ENCODE measurements at places on chromosomes 3 and 15.

GRCh38 chr3:187084580-187084979 lies 54.7 kb downstream of the RPL39L start:
- no peak for DNase-seq

- no peak for DNase-seq
Measured at GRCh38 chr15:60392601-60392985, 5.2 kb downstream of the ANXA2 start.

GRCh38 chr3:51581524-51581923 lies 43.0 kb downstream of the RAD54L2 start:
- DNase-seq, result no peak

- DNase-seq, result no peak
Measured at GRCh38 chr3:106609666-106610301, 741.0 kb upstream of the CBLB start.

DNA sequence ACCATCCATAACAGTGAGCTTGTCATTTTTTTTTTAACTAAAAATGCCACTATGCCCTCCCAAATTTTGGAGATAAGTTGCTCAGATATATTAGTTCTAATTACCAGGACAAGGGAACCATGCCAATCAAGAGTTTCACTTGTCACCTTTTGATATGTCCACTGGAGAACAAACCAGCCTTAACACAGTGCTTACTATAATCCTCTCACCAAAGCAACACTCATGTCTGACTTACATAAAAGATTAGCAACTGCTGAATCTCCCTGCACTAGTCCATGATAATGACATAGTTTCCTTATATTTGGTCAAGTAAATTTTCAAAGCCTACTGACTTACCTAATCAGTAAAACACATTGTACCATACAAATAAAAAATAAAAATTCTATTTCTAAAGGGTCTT lies 44.4 kb downstream of the TTBK2 start:
- DNase-seq, result no peak

GRCh38 chr3:64928683-64929082 lies 240.9 kb upstream of the ADAMTS9 start:
- no peak for DNase-seq

DNA sequence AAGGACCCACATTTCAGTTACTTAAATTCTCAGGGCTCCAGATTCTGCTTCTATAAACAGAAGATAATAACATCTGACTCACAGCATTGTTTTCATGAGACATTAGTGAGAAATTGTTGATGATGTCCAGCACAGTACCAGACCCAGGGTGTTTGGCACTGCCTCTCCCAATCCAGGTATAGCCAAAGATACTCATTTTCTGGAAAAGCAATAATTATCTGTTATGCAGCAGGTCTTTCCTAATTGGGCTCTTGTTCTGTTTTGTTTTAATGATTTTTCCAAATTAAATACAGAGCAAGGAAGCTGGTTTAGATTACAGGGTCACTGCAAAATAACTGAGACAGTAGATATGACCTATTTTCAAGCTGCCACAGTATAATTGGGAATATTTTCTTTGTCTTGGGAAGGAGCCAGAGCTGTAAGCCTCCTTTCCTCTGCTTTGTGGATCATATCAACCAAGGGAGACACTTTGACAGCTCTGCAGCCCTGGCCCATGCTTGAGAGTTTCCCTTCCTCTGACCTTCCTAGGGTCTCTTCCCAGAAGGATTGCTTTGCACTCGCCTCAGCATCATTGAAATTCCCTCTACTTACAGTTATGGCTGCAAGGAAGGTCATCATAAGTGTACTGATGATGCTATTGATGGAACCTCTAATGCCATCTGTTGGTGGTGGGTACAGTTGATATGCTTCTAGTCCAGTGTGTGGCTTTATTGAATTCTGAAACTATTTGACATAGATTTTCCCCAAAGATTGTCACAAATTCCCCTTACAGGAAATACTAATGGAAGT lies 522.4 kb upstream of the ADAMTS9 start:
- DNase-seq, result no peak

DNA sequence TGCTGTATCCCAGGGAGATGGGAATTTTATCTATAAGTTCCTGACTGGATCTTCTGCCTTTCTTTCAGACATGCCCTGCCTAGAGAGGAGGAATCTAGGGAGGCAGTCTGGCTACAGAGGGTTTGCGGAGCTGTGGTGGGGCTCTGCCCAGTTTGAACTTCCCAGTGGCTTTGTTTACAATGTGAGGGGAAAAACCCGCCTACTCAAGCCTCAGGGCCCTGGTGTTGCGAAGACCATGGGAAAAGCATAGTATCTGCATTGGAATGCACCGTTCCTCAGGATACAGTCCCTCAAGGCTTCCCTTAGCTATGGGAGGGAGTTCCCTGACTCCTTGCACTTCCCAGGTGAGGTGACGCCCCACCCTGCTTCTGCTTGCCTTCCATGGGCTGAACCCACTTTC lies 168.7 kb downstream of the TMEM108 start:
- DNase-seq, result no peak

- no peak for DNase-seq
Measured at GRCh38 chr3:71219744-71220638, 363.5 kb downstream of the FOXP1 start.

DNA sequence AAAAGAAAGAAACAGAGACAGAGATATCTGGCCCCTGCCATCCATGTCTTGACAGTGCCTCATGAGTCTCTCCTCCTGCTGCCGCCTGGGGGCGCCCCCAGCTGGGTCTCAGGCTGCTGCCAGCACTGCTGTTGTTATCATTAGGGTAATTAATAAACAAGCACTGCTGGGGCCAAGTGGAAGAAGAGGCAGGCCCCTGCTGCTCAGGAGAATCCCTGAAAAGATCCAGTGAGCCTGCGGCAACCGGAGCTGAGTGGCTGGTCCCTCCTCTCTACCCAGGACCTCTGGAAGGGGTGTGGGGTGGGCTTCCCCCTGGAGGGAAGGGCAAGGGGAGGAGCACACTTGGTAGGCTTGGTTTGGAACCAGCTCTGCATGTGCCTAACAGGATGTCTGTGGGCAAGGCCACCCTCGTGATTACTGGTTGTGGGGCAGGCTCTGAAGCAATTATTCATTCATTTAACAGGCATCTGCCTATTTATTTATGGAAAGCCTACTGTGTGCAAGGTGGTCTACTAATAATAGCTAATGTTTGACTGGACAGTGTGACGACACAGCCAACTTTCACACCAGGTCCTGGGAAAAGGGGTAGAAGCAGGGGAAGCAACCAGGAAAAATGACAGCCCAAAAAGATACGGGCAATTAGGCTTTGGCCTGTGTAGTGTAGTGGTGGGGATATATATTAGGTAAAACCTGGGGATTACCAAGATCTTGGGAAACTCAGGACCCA lies 1.2 kb upstream of the TYRO3 start:
- DNase-seq, result no peak

GRCh38 chr3:173676094-173676493 lies 278.6 kb downstream of the NLGN1 start:
- no peak for DNase-seq

- DNase-seq, result no peak
Measured at GRCh38 chr3:113211330-113212149, at the start of gene BOC. Gene BOC (plus strand): TSS chr3:113211557. CDS start chr3:113249803, 38,246 bp downstream.

- DNase-seq, result no peak
Measured at GRCh38 chr3:134344560-134344959, 29.7 kb downstream of the AMOTL2 start.

GRCh38 chr3:458653-459310 lies 262.2 kb downstream of the CHL1 start:
- DNase-seq, result no peak

- no peak for DNase-seq
Measured at GRCh38 chr3:171219258-171219657, 192.7 kb upstream of the SLC2A2 start.

DNA sequence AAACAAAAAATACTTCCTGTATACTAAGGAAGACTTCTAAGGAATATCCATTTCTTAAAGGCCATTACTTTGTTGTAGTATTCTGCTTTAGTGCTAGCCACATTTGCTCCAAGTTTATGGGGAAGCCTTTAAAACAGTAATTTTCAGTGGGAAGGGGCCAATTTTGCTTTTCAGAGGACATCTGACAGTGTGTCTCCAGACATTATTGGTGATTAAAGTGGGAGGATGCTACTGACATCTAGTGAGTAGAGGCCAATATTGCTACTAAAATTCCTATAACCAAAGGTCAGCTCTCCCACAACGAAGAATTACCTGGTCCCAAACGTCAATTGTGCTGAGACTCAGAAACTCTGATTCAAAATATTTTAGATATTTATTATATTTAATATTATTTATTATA lies 24.8 kb downstream of the SLC28A2 start:
- DNase-seq, result no peak

- DNase-seq, result no peak
Measured at GRCh38 chr3:122590610-122591009, 13.2 kb downstream of the PARP15 start.

DNA sequence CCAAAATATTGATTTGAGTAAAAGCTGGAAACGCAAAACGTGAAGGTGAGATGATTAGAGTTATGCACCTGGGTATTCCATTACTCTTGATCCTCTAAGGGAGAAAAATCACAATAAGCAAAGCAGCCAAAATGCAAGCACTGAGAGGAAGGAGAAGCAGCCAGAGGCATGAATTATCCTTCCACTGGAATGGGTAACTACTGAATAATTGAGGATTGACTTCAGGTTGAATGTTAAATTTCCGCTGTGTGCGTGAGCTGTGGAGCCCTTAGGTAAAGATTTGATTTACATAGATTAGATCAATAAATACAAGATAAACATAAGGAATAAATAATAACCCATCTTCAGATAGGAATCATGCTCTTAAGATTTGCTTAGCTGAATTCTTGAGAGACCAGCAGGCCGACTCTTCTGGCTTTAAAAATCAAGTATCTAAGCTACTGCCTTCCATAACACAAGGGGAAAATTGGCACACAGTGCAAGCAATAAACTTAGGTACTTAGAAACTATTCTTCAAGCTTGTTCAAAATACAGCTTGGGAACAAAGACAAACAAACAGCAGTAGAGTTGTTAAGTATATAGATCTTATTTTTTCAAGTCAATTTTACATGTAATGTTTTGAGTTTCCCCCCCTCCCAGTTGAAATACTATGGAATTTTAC lies 1459.5 kb downstream of the ZPLD1 start:
- DNase-seq, result no peak

DNA sequence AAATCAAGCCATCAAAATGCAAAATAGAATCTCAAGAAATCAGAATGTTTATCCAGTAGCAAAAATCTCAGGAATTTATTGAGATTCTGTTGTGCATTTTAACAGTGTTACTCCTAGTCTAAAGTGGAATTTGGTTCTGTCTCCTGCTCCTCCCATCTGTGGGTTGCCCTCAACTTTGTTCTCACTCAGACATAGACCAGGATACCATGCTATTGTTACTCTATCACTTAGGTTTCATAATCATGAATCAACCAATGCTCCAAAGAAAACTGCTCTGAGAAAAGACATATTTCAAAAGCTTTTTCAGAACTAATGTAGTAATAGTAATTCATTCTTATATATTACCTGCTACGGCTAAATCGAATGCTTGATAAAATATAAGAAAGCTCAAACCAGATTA lies 274.7 kb downstream of the RBMS3 start:
- no peak for DNase-seq

GRCh38 chr3:99418709-99419108 lies 219.7 kb upstream of the COL8A1 start:
- DNase-seq, result no peak

- no peak for DNase-seq
Measured at GRCh38 chr3:23438657-23439056, 235.5 kb downstream of the UBE2E2 start.

- DNase-seq, result no peak
Measured at GRCh38 chr3:14862661-14863230, 44.0 kb downstream of the FGD5 start.

GRCh38 chr3:71579326-71579934 lies 4.1 kb downstream of the FOXP1 start:
- DNase-seq, result no peak

DNA sequence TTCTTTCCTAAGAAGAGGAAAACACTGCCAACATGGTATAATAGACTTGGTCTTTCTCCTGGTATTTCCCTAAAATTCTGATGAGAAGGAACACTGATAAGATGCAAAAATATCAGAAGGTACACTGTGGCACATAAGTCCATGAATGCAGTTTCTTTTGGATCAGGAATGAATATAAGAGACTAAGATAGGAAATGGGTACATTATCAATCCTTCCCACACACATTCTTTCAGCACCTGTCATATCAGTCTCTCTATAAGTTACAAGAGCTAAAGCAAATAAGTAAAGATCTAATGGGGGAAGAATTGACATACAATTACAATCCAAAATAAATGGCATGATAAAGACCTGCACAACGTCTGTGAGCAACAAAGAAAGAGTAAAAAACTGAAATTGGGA lies 1101.0 kb downstream of the ROBO2 start:
- DNase-seq, result no peak

- DNase-seq, result no peak
Measured at GRCh38 chr3:45778761-45779201, 17.6 kb downstream of the SLC6A20 start.

DNA sequence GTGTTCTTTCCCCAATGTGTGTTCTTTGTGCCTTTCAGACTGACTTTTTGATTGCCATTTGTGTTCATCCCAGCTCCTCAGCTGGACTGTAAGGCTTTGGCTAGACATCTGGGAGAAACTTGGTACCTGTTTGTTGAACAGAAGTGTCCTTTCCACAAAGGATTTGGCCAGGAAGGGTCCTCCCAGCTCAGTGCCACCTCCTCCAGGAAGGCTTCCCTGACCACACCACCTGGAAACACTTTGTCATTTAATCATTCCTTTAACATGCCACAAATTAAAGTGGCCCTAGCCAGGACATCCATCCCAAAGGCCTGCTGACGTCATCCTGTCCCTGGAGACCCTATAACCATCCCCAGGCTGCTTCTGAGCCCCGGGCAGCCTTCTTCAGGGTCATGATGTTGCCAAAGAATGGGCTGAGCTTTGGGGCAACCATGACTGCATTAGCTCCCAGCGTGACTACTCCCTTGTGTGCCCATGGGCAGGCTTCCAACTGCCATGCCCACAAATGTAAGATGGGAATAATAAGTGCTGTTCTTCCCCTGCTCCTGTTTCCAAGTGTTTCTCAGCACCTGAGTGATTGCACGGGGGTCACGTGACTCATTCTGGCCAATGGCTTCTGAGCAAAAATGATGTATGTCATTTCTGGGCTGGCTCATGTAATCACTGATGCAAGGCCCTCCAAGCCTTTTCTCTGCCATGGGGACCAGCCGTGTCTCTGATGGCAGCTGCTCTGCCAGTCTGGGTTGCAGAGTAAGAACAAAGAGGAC lies 112.5 kb upstream of the SMAD3 start:
- DNase-seq, result no peak

DNA sequence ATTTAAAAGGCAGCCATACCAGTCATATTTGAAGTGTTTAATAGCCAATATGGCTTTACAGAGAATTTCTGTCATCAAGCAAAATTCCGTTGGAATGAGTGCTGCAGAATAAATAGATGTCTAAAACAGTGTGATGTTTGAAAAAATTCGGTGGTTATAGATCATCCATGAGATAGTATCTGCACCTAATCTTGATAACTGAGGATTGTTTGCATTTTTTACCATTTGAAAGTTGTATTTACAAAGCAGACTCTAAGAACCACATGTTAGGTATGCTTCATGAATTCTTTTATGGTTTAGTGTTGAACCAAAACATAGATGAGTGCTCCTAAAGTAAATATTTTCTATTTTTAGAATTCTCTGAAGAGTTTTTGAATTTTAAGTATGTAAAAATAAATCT lies 476.1 kb downstream of the NAALADL2 start:
- no peak for DNase-seq

GRCh38 chr3:184532940-184533732 lies 28.4 kb upstream of the EPHB3 start:
- no peak for DNase-seq

All from ascending aorta (tissue), 2 donors.